ENCODE measurements at places on chromosomes 1 and 21.

DNA sequence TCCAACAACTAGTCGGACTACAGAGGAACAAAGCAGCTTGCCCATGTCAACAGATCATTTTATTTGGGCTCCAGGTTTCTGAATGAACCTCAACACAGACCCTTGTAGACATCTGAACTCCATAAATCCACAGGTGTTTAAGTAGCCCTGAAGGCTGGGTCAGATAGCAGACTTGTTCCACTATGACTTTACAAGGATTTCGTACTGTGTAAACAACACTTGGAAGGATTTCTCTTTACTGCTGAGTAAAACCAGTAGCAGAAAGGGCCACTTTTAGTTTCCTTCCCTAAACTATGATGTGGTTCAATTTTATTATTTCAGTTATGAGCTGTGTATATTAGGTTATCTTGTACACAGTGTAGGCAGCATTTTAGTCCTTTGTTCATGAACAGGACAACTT lies 316.4 kb upstream of the ADGRL2 start:
- DNase-seq, result no peak

- DNase-seq, result no peak
Measured at GRCh38 chr21:15524855-15525254, 204.9 kb upstream of the USP25 start.

DNA sequence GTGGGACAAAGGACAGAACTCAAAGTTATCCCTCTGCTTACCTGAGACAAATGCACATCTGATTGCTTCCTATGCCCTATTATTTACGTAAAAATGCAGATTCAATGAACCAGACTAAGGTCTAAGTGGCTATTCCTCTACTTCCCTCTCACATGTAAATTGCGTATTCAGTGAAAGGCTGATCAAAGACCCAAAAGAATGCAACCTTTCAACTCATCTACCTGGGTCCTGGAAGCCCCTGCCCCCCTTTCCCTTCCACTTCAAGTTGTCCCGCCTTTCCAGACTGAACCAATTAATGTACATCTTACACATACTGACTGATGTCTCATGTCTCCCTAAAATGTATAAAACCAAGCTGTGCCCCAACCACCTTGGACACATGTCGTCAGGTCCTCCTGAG lies 14.6 kb downstream of the SSX2IP start:
- DNase-seq, result no peak

- no peak for DNase-seq
Measured at GRCh38 chr1:95263450-95263849, 29.4 kb downstream of the RWDD3 start.

DNA sequence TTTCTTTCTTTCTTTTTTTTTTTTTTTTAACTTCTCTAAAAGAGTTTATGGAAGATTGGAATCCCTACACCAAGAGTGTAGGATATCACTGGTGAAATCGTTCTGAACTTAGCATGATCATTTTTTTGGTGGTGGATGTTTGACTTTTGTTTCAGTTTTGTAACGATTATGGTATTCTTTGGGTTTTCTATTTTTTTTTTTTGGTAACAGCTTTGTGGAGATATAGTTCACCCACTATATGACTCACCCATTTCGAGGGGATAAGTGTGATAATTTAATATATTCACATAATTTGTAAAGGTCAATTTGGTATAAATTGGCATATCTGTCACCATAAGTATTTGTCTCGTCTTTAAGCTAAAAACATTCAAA lies 29.2 kb downstream of the AGPAT3 start:
- DNase-seq, result no peak

DNA sequence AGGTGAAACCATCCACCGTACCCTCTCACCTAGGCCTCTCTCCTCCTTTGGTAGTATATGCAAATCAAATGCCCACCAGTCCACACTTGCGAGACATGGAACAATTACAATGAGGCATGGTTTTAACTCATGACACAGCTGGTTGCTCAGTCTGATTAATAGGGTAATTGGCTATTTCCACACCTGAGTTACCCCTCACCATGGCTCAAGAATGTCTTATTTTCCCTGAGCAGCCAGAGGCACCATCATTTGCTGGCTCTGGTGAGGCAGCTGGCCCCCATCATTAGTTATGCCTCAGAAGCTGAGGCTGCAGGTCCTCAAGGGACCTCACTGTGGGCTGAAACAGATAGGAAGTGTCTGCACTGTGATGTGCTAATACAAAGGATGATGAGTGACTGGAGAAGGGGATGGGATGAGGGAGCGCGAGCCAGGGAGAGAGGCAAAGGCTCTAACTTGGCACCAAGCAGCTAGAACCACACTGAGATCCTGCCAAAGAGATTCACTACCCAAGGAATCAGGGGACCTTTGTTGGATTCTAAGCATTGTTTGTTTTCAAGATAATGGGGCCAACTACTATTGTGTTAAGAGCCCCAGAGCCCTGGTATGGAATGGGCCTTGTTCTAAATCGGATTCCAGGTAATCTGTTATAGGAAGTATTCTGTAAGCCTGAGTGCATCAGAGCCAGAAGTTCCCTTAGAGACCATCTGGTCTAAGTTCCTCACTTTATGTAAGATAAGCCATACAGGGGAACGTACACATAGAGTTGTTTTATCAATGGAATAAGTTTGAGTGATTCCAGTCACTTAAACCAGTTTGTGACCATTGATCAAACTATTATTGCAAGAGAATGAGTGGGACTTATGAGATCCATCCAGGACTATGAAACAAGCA lies 80.0 kb upstream of the CNTN2 start:
- no peak for DNase-seq

DNA sequence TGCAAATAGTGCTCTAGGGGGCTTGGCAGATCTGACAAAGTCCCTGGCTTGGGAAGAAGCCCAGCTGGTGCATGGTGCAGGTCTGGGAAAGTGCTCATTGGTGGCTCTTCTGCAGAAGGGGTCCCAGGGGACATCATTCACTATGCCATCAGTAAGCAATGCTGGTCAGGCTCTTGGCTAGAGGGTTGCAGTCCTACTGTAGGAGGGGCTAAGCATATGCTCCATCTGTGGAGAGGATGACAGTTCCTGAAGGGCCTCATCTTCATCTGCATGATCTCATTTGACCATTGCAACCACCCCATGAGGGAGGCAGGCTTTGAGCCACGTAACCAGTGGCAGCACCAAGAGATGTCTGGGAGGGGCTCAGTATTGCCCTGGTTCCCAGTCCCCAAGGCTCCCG lies 31.5 kb upstream of the VASH2 start:
- no peak for DNase-seq

- DNase-seq, result no peak
Measured at GRCh38 chr1:238777551-238777950, 608.8 kb upstream of the CHRM3 start.

GRCh38 chr1:151661751-151662150 lies 49.9 kb downstream of the SNX27 start:
- DNase-seq, result no peak

DNA sequence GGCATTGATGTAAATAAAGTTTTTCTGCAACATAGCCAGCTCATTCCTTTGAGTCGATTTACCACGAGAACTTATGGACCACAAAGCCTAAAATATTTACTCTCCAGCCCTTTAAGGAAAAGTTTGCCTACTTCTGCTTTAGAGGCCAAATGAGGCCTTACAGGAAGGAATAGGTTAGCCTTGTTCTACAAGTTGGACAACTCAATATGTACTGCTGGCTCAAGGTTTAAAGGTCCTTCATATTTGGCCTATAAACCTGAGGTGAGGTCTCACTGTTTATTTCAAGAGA lies 144.5 kb upstream of the DNAH14 start:
- DNase-seq, result no peak

- no peak for DNase-seq
Measured at GRCh38 chr1:196361112-196361714, 247.0 kb downstream of the KCNT2 start.

- no peak for DNase-seq
Measured at GRCh38 chr1:181135437-181135731, 46.9 kb downstream of the IER5 start.

- no peak for DNase-seq
Measured at GRCh38 chr1:58720680-58721079, 20.8 kb upstream of the MYSM1 start.

GRCh38 chr21:35521293-35521692 lies 472.2 kb upstream of the RUNX1 start:
- no peak for DNase-seq

- no peak for DNase-seq
Measured at GRCh38 chr1:66312271-66312990, 221.5 kb upstream of the SGIP1 start.

DNA sequence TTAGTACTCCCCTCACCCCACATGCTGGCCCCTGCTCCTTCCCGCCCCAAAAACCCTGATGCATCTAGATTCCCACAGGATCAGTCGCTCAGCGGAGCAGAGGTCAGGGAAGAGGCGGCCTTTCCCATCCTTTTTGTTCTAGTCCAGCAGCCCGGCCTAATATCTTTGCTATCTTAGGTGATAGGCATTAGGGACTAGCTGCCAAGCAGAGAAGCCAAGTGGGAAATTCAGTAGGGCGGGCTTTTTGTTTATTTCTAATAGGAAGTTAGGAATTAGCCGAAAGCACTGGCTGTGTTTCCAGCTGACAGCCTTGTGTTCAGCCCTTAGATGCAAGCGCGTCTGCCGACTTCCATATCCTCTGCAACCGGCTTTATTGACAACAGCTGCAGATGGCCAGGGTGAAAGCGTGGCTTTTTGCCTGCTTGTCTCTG lies 59.0 kb upstream of the BCAR3 start:
- DNase-seq, result no peak

DNA sequence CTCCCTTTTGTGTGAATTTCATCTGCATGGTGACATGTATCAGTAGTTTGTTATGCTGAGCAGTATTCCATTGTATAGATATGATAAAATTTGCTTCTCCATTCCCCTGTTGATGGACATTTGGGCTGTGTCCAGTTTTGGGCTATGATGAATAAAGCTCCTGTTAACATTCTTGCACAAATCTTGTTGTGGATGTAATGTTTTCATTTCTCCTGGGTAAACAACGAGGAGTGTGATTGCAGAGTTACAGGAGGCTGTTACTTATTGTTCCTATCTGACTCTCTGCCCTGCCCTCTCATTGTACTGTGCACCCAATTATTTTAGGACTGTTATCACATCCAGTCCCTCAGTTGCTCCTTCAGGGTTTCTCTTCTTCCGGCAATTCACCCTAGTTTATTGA lies 24.2 kb downstream of the MAPKAPK2 start:
- DNase-seq, result no peak

DNA sequence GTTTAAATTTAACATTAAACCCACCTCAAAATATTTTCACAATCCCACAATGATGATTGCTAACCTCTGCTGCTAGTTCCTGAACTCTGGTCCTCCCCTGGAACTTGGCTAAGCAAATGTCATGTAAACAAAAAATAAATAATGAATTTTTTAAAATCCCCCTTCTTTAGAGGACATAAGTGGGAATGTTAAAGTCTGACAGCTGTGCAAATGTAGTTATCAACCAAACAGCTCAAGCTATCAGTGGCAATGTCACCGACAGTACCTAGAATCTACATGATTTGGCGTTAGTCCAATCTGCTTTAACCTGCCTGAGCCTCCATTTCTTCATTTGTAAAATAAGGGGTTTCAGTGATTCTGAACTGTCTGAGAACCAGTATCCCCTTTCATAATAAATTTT lies 67.7 kb downstream of the GDAP2 start:
- no peak for DNase-seq

DNA sequence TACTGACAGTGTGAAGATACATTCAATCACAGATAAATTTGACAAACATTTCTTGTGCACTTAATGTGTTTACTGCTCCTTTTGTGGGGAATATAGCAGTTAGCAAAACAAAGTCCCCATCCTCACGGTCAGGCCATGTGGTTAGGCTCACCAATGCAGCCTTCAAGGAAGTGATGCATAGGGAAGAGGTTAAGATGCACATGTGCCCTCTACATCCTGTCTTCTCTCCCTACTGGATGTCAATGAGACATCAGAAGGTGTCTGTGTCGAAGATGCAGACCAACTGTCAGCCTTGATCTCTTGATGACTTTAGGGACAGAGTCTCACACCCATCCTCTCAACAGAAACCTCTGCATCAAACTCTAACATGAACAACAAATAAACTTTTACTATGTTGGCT lies 78.7 kb downstream of the FH start:
- no peak for DNase-seq

GRCh38 chr1:64492424-64492823 lies 22.5 kb downstream of the CACHD1 start:
- no peak for DNase-seq

- no peak for DNase-seq
Measured at GRCh38 chr1:219264561-219264960, 90.9 kb downstream of the LYPLAL1 start.

DNA sequence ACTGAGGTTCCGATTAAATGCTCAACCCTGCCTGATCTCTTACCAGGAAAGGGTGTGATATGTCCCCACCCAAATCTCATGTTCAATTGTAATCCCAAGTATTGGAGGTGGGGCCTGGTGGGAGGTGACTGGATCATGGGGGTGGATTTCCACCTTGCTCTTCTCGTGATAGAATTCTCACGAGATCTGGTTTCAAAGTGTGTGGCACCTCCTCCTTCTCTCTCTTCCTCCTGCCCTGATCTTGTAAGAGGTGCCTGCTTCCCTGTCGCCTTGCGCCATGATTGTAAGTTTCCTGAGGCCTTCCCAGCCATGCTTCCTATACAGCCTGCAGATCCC lies 34.9 kb downstream of the RSPH1 start:
- DNase-seq, result no peak

GRCh38 chr1:212621949-212622305 lies 13.4 kb downstream of the ATF3 start:
- DNase-seq, result no peak

DNA sequence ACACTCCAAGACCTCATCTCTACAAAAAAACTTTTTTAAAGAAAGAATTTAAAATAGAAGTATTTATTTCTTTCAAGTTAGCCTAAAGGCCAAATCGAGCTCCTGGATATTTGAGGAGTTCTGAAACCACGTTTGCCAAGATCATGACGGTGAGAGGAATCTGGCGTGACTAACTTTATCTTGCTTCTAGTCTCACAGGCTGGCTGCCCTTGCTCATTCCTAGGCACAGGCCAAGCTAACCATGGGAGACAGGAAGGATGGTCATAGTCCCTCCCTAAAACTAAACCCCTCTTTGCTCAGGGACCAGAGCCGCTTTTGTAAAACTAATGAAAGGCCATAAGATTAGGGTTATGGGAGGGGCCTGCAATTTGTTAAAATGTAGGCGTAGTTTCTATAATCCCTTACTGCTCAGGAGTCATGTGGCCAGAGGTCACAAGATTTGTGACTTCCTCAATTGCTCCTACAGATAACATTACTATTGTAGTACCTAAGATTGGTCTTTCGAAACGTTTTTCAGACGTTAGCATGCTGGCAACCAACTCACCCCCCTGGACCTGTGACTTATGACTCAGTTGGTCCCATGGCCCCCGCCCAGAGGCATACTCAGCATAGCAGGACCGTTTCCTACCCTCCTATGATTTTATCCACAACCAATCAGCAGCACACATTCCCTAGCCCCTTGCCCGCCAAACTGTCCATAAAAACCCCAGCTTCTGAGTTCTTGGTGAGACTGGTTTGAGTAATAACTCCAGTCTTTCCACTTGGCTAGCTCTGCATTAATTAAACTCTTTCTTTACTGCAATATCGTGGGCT lies 425.0 kb downstream of the SMYD3 start:
- DNase-seq, result no peak
